ENCODE measurements at places on chromosomes 2 and 18.
A peak's percentile ranks its signal among the peaks of the same experiment; 100 is the strongest.

GRCh38 chr2:26651470-26651771, 10.3 kb upstream of the CIB4 start:
- no peak for DNase-seq

DNA sequence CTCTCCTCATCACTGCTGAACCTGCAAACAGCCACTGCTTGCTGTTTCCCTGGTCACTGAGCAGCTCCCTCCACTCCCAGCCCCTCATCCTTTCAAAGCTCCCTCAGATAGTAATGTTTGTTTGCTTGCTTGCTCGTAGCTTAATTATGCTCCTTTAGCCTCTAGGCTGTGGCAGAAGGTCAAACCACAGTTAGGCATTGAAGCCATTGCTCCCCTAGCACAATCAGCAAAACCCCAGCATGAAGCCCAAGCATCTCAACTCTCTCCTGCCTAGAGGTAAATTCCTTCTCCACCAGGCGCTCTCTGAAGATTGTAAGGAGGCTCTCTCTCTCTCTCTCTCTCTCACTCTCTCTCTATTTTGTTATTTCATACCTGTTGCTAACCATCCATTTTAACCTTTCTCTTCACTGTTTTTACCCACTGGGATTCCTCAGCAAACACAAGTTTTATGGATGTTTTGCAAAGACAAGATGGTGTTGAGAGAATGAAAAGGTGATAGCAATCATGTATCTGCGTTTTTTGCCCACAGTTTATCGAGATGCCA, 135.9 kb upstream of the HNRNPA3 start:
- DNase-seq: no peak

- no peak for DNase-seq
Measured at GRCh38 chr18:10076502-10077030, 162.8 kb downstream of the VAPA start.

- no peak for DNase-seq
Measured at GRCh38 chr2:17388798-17389197, 129.4 kb downstream of the RAD51AP2 start.

DNA sequence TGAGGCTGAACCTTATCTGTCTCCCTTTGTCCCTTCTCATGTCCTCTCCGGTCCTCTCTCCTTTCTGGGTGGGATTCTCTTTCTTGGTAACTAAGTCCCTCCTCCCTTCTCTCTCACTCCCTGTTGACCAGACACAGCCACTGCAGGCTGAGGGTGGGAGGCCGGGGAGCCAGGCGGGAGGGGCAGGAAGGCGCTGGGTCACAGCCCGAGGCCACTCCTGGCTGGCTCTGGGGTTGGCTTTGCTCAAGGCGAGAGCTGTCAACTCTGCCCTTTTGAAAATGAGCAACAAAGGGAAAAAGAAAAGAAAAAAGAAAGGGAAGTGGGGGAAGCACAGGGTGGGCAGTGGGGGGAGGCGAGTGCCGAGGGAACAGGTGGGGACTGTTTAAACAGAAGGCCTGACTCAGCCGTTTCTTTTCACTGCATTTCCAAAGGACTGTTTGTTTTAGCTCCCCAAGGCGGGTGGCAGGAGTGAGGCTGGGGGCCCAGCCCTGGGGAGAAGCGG, 70.5 kb upstream of the IGFBP5 start:
- no peak for DNase-seq

DNA sequence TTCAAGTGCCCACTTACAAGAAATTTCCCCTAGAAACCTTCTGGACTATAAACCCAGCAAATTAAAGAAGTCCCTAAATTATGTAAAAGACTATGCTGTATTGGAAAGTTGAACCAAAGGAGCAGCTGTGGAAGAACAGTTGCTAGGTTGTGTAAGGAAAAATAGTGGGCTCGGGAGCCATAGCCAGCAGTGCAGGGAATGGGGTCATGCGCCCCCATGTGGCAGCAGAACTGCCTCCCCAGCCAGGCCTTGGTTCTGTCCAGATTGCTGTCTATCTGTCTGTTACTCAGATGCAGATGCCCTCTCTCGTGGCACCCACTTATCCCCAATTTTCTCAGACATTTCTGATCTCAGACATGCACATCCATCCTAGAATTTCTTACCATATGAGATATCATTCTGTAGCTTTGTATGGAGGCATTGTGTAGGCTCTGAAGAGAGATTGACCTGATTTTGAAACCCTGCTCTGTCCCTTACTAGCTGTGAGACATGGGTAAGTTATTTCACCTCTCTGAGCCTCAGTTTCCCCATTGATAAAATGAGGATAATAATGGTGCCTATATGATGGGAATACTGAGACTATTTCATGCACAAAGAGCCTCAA, 258.3 kb downstream of the SS18 start:
- peak; percentile 3 for DNase-seq

GRCh38 chr2:154963511-154963910, 265.0 kb downstream of the KCNJ3 start:
- DNase-seq: no peak

GRCh38 chr2:53424902-53425301, 342.7 kb upstream of the CHAC2 start:
- no peak for DNase-seq

- DNase-seq: no peak
Measured at GRCh38 chr2:26650713-26651469, 9.7 kb upstream of the CIB4 start.

DNA sequence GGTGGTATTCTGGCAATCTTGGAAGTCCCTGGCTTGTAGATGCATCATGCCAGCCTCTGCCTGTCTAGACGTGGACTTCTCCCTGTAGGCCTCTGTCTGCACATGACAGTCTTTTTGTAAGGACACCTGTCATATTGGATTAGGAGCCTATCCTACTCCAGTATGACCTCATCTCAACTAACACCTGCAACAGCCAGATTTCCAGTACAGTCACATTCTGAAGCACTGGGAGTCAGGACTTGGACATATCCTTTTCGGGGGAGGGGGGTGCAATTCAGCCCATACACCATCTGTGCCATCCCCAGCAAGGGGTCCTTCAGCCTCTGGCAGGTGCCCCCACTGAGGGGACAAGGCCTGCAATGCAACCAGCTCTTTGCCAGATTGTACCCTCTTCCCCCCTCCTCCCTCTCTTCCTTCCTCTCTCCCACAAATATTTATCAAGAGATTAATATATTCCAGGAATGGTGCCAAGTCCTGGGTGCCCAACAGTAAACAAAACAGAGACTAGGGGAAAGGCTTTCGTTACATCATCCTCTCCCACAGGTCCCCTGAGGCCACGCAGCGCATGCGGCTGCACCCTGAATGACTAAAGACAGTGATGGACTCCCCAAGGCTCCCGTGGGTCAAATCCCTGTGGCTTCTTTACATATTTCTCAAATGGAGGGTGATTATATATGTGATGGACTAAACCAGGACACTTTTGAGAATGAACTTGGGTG, 20.5 kb upstream of the MYCN start:
- DNase-seq: no peak

DNA sequence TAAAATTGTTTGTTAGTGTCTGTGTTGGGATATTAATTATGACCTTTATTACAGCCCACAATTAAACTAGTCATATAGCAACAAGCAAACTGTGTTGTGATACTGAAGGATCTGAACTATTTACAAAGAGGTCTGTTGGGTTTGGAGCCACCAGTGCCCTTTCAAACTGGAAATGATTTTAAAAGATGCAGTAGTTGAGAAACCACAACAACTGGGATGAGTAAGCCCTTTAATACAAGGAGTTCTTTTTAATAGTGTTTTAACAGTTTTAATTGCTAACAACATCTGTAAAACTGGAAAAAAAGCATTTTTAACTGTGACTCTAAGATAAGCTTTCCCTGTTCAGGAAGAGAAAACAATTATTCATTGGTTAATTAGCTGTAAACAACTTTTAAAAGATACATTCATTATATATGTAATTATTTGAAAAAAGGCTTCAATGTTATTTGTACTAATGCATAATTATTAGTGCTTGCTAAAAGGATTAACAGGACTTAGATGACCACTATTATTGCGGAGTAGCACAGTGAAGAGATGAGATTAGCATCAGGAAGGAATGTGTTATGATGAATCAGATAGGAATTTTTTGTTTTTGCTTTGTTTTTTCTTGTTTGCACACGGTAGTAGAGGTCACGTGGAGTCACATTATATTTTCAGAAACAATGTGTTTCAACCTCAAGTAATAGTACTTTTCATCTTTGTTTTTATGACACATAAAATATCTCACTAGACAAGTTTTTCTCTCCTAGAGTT, 392.7 kb upstream of the FANCL start:
- no peak for DNase-seq

GRCh38 chr2:68236876-68237275, 15.5 kb downstream of the PPP3R1 start:
- DNase-seq: no peak

DNA sequence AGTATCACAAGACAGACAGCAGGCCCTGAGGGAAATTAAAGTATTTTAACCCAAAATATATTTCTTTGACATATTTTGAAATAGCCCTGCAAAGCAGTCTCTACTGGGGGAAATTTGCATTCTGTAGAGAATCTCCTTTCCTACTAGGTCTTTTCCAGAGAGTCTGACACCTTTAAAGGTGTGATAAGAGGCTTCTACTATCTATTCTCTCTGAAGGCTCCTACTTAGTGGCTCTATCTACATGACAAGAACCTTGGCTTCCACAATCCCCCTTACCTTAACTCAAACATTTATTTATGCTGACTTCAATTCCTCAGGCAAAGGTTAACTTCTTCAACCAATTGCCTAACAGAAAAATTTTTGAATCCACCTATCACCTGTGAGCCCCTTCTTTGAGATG, 174.6 kb upstream of the GALNT5 start:
- DNase-seq: no peak
